HT-29 (cell line): ENCODE measurements at places on chromosomes 7 and 10. TPM values are rescaled to one million over a fixed set of nuclear protein-coding genes. Genes with fewer than 3 reads are reported as not detected.
A peak's percentile ranks its signal among the peaks of the same experiment; 100 is the strongest.

DMTF1 gene
- 41.1 and 48.0 TPM in 2 replicates for total RNA-seq

GRCh38 chr10:106582291-106582690 is 582.2 kb downstream of the SORCS1 start:
- DNase-seq = peak; percentile 29

DNA sequence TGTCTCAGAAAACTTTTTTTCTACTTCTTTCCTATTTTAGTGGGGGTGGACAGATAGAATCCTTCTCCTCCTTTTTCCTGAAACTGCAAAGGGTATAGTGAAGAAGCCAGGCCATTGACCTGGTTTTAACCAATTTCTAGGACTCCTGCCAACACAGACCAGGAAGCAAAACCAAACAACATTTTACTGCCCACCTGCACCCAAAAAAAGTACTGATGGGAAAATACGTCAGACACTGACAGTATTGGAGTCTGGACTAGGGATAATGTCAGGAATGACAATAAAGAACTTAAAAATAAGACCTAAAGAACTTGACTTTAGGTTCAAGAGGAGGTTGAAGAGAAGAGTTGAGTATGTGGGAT is 5.0 kb upstream of the STEAP4 start:
- DNase-seq = peak; percentile 35

GRCh38 chr7:26292768-26293560 is 1.3 kb downstream of the SNX10 start:
- no peak for DNase-seq

- peak; percentile 53 for DNase-seq
Observed at GRCh38 chr10:61819208-61819607, 82.3 kb upstream of the ARID5B start.

DNA sequence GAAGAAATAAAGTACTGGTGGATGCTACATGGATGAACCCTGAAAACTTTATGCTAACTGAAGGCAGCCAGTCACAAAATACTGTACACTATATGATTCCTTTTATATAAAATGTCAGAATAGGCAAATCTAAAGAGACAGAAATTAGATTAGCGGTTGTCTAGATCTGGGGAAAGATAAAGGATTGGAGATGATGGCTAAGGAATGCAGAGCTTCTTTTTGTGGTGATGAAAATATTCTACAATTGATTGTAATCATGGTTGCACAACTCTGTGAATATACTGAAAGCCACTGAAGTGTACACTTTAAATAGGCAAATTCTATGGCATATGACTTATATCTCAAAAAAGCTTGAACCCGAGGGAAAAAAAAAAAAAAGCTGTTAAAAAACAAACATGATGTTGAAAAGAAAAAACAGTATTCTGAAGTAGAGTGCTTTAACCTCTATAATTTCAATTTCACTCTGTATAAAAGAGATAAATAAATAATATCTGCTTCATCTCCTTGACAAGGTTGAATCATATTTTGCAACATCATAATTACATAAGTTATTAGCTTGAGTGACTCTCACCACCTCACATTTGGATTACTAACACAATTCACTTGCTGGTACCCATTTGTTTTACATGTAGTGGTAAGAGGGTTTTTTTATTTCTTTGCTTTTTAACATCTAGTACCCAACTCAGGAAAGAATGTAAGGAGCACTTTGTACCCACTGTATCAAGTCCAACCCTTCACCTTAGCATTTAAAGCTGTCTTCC is 2.8 kb upstream of the GNAI1 start:
- DNase-seq = no peak

C10orf62 gene
- total RNA-seq = not detected in 2 replicates

DNA sequence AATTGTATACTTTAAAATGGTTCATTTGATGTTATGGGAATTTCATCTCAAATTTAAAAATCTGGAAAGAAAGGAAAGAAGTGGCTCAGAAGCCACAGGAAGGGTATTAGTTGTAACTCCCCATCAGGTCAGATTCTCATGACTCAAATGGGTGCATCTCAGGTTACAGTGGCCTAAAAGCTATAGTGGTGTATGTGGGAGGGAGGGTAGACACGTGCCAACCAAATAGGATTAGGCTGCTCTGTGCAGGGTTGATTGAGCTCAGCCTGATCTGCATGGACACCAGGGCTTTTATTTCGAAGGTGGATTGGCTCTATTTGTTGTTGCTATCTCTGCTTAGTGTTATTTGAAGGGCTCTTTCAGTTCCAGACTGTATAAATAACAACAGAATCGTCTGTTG is 121.5 kb upstream of the PRR15 start:
- DNase-seq = no peak

- no peak for DNase-seq
Observed at GRCh38 chr7:77823787-77824186, 25.2 kb downstream of the PHTF2 start.

VSTM2A gene
- total RNA-seq = not detected in 2 replicates

POM121C gene
- 15.6 and 15.9 TPM in 2 replicates for total RNA-seq

DNA sequence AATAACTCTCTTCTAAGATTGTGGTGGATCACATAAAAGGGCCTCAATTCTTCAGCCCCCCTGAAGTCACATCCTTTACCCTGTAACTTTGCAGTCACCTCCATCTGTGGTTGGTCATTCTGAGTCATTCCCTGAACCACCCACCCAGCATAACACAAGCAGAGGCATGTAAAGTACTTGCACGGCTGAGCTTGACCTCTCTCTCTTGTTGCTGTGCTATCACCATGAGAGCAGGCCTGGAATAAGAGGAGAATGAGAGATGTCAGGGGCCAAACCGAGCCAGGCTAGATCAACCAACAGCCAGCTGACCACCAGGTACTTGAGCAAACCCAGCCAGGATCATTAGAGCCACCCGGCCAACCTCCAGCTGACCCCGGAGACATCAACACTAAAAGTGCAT is 13.5 kb upstream of the STK17A start:
- DNase-seq = no peak

GRCh38 chr10:93224005-93224779 is 150.5 kb downstream of the CYP26A1 start:
- DNase-seq = no peak

ACTL6B gene
- total RNA-seq = 0.13 TPM in 1 of 2 replicates, not detected in the other

GRCh38 chr10:34922138-34922537 is 107.0 kb upstream of the PARD3 start:
- no peak for DNase-seq

DNA sequence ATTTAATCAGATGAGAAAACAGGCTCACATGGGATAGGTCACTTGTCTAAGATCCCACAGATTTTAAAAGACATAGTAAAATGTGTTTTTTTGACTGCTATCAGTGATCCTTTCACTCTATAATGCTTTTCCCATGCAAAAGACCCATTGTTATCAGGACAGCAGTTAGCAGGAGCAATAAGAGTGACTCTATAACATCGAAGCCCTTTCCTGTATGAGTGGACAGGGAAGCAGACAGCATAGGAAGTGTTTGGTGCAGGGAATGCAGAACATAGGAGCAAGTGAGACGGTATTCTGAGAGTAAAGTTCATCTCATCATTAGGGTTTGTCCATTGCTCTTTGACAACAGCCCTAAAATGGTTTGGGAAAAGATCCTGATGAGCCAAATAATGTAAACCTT is 68.5 kb downstream of the SLC25A13 start:
- no peak for DNase-seq

MYL10 gene
- total RNA-seq = not detected in 2 replicates

DNA sequence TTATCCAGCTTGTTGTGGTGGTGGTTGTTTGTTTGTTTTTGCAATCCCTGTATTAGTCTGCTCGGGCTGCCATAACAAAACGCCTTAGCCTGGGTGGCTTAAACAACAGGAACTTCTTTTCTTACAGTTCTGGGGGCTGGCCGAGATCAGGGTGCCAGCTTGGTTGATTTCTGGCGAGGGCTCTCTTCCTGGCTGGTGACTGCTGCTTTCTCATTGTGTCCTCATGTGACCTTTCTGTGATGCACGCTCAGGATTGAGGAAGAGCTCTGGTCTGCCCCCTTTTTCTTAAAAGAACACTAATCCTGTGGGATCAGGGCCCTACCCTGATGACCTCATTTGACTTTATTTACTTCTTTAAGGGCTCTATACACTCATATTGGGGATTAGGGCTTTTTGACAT is 107.1 kb upstream of the NRP1 start:
- no peak for DNase-seq

SEMA3D gene
- not detected in 2 replicates for total RNA-seq

DNA sequence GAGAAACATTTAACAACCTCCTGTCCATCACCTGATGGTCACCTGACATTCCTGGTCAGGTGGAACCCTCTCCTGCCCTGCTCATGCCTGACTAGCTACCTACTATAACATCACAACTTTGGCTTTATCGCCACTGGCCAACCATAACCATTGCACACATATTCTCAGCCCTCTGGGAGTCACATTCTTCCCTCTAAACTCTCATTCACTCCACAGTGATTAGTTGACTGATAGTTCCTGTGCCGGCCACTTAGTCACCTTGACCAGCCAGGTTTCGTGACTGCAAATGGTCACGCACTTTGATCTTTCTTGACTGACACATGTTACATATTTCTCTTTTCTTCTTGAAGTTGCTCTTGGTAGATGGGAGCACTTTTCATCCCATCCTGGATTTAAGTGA is 50.1 kb downstream of the GNAI1 start:
- DNase-seq = no peak

DNA sequence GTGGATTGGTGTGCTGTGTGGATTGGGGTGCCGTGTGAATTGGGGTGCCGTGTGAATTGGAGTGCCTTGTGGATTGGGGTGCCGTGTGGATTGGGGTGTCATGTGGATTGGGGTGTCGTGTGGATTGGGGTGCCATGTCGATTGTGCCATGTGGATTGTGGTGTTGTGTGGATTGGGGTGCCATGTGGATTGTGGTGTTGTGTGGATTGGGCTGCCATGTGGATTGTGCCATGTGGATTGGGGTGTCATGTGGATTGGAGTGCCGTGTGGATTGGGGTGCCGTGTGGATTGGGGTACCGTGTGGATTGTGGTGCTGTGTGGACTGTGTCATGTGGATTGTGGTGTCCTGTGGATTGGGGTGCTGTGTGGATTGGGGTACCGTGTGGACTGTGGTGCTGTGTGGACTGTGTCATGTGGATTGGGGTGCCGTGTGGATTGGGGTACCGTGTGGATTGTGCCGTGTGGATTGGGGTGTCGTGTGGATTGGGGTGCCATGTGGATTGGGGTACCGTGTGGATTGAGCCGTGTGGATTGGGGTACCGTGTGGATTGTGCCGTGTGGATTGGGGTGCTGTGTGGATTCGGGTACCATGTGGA is 120.6 kb upstream of the NPS start:
- DNase-seq = no peak

DNA sequence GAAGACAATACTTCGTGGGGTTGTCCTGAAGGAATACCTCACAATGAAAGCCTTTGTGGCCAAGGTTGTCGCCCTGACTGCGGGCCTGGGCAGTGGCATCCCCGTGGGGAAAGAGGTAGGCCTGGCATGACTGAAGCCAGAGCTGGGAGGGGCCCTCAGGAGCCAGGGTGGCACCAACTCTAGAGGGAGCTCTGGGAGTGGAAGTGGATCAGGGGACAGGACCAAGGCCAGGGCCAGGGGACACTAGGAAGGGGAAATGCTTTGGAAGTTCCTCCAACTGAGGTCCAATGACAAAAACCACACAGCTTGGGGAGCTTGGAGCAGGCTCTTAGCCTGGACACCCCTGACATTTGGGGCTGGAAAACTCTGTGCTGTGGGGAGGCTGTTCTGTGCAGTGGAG is 5.8 kb downstream of the CLCN1 start:
- DNase-seq = peak; percentile 75

TAF3 gene
- 2.3 and 2.5 TPM in 2 replicates for total RNA-seq

DNA sequence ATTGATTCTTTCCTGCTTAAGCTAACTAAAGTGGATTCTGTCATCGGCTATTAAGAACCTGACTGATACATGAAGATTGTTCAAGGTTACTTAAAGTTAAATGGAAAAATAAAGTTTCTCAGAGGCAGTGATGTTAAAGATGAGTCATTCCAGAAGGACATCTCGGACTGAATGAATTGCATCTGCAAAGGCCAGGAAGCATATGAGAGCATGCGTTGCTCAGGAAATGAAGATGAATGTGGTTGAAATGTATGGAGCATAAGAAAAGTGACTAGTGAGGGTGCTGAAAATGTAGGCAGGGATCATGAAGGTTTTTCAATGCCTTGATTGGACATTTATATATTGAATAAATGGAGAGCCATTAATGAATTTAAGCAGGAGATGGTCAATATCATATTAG is 133.9 kb upstream of the GHITM start:
- no peak for DNase-seq

DNA sequence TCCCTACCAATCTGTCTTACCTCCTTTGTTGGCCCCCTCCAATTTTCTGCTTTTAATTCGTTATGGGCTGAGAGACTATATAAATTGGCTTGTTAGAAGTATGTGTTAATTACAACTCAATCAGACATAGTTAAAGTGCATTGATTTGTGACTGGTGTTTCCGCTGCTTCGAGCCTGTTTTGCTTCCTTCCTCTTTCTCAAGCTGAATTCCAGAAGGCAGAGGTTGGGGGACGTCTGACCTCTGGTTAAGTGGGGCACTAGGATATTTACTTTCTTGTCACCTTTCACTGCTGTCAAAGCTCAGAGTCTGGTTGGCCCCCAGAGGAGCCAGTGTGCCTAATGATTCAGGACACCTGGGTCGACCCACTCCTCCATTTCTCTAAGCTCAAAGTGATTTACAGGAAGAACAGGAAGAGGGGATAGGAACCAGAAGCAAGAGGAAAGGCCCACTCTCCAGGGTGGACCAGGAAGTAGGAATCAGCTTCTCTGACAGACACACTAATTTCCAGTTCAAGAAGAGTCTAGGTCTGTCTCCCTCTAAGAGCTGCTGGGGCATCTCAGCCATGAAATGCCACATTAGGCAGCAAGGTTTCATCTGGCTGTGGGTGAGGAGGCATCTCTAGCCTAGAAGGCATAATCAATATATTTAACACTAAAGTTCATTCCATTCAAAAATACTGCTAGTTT is 397.2 kb upstream of the NPVF start:
- no peak for DNase-seq

EN2 gene
- not detected in 2 replicates for total RNA-seq

DNA sequence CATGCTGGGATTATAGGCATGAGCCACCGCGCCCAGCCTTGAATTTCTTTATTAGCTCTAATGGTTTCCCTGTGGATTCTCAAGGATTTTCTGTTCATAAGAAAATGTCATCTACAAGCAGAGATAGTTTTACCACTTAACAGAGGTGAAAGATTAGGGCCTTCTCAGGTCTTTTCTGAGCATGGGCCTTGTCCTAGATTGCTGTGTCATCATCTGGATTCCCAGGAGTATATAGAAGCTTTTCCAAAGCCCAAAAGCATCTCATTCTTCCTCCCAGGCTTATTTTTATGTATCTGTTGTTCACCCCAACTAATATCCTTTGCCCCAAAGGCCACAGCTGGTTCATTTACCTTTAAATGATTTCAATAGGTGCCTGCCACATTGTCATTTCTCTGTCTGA is 13.7 kb upstream of the ZNF248 start:
- no peak for DNase-seq
